ENCODE measurements at places on chromosomes 3 and 15. TPM values are rescaled to one million over a fixed set of nuclear protein-coding genes. Genes with fewer than 3 reads are reported as not detected.

Gene OR5H6
- not detected for total RNA-seq

Gene TUSC7
- not detected for total RNA-seq

Gene PRC1
- total RNA-seq = 162 TPM

Gene DHX30
- 45.6 TPM for total RNA-seq

Gene ALDH1A2
- total RNA-seq = not detected

GRCh38 chr3:73827725-73828211 lies 203.0 kb upstream of the PDZRN3 start:
- no peak overlapping the region for H3K4me3 ChIP-seq
- no peaks in the 10 kb centered on the region for H3K27me3 ChIP-seq
- H3K36me3 ChIP-seq = no peaks in the 10 kb centered on the region
- no peaks in the 10 kb centered on the region for H3K4me1 ChIP-seq
- no peak overlapping the region for H3K27ac ChIP-seq
- no peak for DNase-seq

GRCh38 chr3:57855943-57856342 lies 99.8 kb downstream of the SLMAP start:
- peaks cover 36% of the 10 kb centered on the region for H3K36me3 ChIP-seq
- no peak for DNase-seq
- H3K4me3 ChIP-seq = no peak overlapping the region
- no peaks in the 10 kb centered on the region for H3K4me1 ChIP-seq

DNA sequence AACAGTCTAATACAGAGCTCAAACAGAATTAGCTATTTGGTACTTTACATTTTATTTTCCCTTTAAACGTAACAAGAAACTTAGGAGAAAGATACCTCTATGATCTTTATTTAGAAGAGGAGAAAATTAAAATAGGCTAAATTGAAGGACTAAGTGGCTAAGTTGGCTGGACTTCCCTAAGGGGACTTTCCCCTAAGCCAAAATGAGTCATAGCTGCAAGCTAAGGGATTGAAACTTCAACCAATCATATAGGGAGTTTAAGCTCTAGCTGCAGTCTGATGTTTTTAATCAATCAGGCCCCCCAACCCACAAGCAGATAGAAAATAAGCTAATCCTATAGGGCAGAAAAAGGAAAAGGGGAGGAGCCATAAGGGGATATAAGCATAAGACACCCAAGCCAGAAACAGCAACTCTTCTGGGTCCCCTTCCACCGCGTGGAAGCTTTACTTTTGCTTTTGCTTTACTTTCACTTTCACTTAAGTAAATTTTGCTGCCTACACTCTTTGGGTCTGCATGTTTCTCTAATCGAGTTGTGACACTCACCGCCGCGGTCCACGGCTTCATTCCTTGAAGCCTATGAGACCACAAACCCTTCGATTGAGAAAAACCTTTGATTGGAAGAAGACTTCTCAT lies 1108.5 kb upstream of the EPHA6 start:
- no peak overlapping the region for H3K27ac ChIP-seq
- H3K36me3 ChIP-seq = no peaks in the 10 kb centered on the region
- peaks cover 6% of the 10 kb centered on the region for H3K4me1 ChIP-seq
- DNase-seq = peak; percentile 5

DNA sequence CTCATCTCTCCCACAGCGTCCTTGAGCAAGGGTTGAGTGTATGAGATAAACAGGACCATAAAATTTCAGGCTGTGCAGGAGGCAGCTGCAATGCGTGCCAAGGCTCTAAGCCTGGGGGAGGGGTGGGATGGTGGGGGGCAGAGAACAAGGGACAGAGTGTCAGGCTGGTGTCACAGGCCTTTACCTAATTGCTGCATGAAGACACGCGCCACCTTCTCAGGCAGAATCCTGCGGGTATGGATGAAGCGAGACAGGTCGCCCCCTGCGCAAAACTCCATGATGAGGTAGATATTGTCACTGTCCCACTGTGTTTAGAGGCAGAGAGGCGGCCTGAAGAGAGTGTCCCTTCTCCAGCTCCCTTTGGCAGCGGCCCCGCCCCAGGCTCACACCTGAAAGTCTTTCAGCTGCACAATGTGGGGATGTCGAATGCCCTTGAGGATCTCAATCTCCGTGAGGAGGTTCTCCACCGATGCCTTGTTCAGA lies 1.0 kb downstream of the ULK3 start:
- H3K27me3 ChIP-seq = no peaks in the 10 kb centered on the region
- H3K36me3 ChIP-seq = peaks cover 6% of the 10 kb centered on the region
- DNase-seq = no peak
- no peak overlapping the region for H3K27ac ChIP-seq
- peaks cover 22% of the 10 kb centered on the region for H3K4me1 ChIP-seq
- H3K4me3 ChIP-seq = no peak overlapping the region

GRCh38 chr15:56732135-56732885 lies 999 bp downstream of the ZNF280D start:
- H3K4me1 ChIP-seq = peaks cover 49% of the 10 kb centered on the region
- peak overlapping the region; percentile 78 for H3K4me3 ChIP-seq
- H3K27ac ChIP-seq = peak overlapping the region; percentile 88
- no peaks in the 10 kb centered on the region for H3K27me3 ChIP-seq

DNA sequence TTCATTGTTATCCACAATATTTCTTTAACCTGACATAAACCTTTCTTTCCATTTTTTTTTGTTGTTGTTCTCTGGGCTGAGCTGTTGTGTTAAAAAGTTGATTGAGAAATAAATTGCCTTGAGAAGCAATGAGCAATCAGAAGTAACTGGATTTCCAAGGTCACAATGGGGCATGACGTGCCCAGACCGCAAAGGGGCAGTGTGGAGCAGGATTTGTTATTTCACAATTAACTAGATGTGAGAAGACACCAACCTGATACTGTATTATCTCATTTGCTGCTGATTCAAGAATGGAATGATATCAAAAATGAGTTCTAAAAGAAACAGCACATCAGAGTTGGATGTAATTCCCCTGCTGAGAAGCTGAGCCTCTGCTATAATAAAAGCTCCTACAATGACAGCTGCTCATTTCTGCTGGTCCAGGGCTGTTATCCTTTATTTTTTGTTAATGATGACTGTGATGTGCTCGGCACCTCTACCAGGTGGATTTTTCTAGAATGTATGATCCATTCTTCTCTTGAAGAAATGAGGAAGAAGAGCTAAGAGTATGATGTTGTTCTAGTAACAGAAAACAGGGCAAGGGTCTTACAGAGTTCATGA lies 28.1 kb downstream of the CPNE4 start:
- no peaks in the 10 kb centered on the region for H3K36me3 ChIP-seq
- no peaks in the 10 kb centered on the region for H3K4me1 ChIP-seq
- DNase-seq = peak; percentile 25
- no peak overlapping the region for H3K27ac ChIP-seq
- no peak overlapping the region for H3K4me3 ChIP-seq
- H3K27me3 ChIP-seq = no peaks in the 10 kb centered on the region

GRCh38 chr3:89212619-89213018 lies 105.2 kb downstream of the EPHA3 start:
- H3K4me1 ChIP-seq = no peaks in the 10 kb centered on the region
- H3K4me3 ChIP-seq = no peak overlapping the region
- no peaks in the 10 kb centered on the region for H3K36me3 ChIP-seq
- no peak for DNase-seq

DNA sequence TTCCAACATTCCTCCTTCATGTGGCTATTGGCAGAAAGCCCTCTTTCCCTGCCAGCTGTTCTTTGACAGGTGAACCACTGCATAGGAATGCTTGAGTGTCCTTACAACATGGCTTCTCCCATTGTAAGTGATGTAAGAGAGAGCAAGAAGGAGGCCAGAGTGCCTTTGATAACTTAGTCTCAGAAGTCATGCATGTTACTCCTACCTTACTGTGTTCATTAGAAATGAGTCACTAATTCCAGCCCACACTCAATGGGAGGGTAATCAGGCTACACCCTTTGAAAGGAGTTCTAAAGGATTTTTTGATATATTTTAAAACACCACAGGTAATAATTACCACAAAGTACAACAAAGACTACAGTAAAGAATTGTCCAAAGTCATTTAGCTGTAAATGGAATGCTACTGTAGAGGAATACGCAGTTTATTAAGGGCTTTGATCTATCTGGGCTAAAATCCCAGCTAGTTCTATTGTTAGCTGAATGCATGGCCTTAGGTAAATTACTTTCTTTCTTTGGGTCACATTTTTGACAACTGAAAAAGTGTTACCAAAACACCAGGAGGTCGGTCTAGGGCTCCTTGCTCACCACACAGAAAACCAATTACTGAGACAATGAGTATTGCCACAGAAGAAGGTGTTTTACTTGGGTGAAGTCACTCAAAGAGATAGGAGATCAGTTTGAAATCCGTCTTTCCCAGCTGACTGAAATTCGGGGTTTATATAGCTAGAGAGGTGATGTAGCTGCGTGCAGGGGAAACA lies 154.9 kb downstream of the GRM7 start:
- no peak for DNase-seq
- H3K4me3 ChIP-seq = no peak overlapping the region
- no peaks in the 10 kb centered on the region for H3K27me3 ChIP-seq
- no peaks in the 10 kb centered on the region for H3K4me1 ChIP-seq
- no peaks in the 10 kb centered on the region for H3K36me3 ChIP-seq

- no peak overlapping the region for H3K4me3 ChIP-seq
- H3K36me3 ChIP-seq = no peaks in the 10 kb centered on the region
- H3K27me3 ChIP-seq = no peaks in the 10 kb centered on the region
- H3K27ac ChIP-seq = no peak overlapping the region
- H3K4me1 ChIP-seq = no peaks in the 10 kb centered on the region
Observed at GRCh38 chr3:3280396-3280795, 100.9 kb upstream of the CRBN start.

- H3K36me3 ChIP-seq = peaks cover 2% of the 10 kb centered on the region
- no peak overlapping the region for H3K4me3 ChIP-seq
- no peak overlapping the region for H3K27ac ChIP-seq
- peaks cover 6% of the 10 kb centered on the region for H3K4me1 ChIP-seq
Observed at GRCh38 chr3:188780193-188781147, 391.3 kb upstream of the TPRG1 start.

DNA sequence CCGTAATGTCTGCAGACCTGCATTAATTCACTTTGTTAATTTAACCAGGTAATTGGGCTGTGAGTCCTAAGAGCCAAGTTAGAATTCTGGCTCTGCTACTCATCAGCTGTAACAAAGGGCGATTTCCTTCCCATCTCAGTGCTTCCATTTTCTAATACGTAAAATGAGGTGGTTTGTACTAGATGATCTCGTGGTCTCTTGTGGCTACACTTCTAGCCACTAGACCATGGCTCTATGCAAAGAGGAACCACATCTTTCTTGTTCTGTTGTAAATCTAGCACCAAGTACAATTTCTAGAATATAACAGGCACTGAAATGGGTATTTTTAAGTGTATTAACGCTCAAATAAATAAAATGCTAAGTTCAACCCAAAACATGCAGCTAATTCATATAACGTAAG lies 174.4 kb upstream of the THBS1 start:
- no peaks in the 10 kb centered on the region for H3K36me3 ChIP-seq
- DNase-seq = no peak
- peaks cover 16% of the 10 kb centered on the region for H3K4me1 ChIP-seq
- no peak overlapping the region for H3K27ac ChIP-seq

GRCh38 chr3:186058225-186058624 lies 50.7 kb downstream of the ETV5 start:
- H3K27me3 ChIP-seq = no peaks in the 10 kb centered on the region
- DNase-seq = no peak

GRCh38 chr3:58025406-58025805 lies 17.2 kb downstream of the FLNB start:
- H3K27me3 ChIP-seq = no peaks in the 10 kb centered on the region
- DNase-seq = no peak
- no peak overlapping the region for H3K4me3 ChIP-seq
- peaks cover 96% of the 10 kb centered on the region for H3K4me1 ChIP-seq
- H3K36me3 ChIP-seq = no peaks in the 10 kb centered on the region

GRCh38 chr3:112813016-112813415 lies 33.6 kb downstream of the CD200R1L start:
- no peak overlapping the region for H3K4me3 ChIP-seq
- no peaks in the 10 kb centered on the region for H3K36me3 ChIP-seq
- no peak overlapping the region for H3K27ac ChIP-seq
- H3K4me1 ChIP-seq = no peaks in the 10 kb centered on the region
- no peaks in the 10 kb centered on the region for H3K27me3 ChIP-seq

- no peaks in the 10 kb centered on the region for H3K27me3 ChIP-seq
- H3K36me3 ChIP-seq = no peaks in the 10 kb centered on the region
- H3K27ac ChIP-seq = no peak overlapping the region
Observed at GRCh38 chr15:76398317-76399104, 61.9 kb downstream of the ISL2 start.

DNA sequence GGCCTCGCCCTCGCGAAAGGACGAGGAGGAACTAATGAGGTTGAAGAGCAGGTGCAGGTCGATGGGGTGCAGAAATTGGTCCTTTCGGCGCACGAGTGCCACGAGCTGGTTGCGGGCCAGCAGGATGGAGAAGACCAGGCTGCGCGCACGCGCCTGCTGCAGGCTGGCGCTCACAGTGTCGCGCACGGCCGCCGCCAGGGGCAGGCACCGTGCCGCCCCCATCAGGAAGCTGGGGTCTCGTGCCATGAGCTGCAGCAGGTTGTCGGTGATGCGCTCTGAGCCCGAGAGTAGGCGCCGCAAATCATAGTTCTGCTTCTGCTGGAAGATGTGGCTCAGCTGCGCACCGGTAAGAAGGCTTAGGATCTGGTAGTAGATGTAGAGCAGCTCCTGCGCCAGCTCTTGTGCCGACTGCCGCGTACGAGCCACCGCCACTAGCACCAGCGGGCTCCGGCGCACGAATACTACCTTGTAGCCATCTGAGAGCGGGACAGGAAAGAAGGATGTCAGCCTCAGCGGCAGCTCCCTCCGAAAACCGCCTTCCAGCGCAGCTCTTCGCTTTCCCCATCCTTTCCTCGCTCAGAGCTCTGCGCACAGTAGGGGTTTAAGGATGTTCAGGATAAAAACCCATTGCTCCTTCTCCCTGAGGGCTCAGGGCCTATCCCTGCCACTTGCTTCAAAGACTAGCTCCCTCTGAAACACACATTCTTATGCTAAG lies 6.9 kb upstream of the MST1R start:
- DNase-seq = no peak
- H3K36me3 ChIP-seq = no peaks in the 10 kb centered on the region
- peaks cover 7% of the 10 kb centered on the region for H3K4me1 ChIP-seq
- no peak overlapping the region for H3K4me3 ChIP-seq
- no peaks in the 10 kb centered on the region for H3K27me3 ChIP-seq
- H3K27ac ChIP-seq = no peak overlapping the region

GRCh38 chr15:52677593-52678467 lies 1.4 kb downstream of the ATOSA start:
- peaks cover 14% of the 10 kb centered on the region for H3K4me1 ChIP-seq
- peak overlapping the region; percentile 84 for H3K4me3 ChIP-seq
- peak; percentile 35 for DNase-seq
- H3K27me3 ChIP-seq = no peaks in the 10 kb centered on the region
- H3K36me3 ChIP-seq = peaks cover 7% of the 10 kb centered on the region

Data from HepG2 (cell line).